ENCODE measurements at places on chromosomes 3 and 15.

GRCh38 chr15:89442671-89443307, 53.6 kb downstream of the RHCG start:
- peak; percentile 16 for DNase-seq

GRCh38 chr3:169964176-169964575, 2.4 kb upstream of the SEC62 start:
- DNase-seq = no peak

GRCh38 chr15:90957791-90958190, 3.1 kb downstream of the RCCD1 start:
- DNase-seq = no peak

DNA sequence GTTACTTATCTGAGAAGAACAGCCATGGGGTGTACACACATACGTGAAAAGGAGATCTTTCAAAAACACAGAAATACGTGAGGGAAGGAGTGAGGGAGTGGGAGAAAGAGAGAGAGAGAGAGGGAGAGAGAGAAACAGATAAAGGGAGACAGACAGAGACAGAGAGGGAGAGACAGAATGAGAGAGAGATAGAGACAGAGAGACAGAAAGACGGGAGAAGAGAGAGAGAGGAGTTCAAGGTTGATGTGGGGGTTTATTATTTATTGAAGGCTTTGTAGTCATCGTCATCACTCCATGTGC, 64.0 kb downstream of the CHST2 start:
- no peak for DNase-seq

DNA sequence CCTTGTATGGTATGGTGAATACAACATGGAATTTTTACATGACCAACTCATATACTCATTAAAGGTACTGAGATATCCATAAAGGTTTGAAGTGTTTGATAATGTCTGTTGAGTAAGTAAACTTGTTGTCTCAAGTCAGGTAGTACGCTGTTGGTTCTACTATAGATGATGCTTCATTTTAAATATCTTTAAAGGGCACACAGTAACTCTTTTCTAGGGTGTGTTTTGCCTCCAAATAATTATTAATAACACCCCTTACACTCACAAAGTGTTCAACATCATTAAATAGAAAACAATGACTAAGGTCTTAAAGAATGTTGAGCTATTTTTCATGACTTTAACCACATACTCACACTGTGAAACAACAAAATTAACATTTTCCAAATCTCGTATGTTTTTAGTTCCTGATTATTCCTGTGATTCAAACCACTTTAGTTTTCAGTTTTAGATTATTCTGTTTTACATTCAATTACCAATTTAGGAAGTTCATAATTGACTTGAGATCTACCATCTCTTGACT, 220.0 kb upstream of the NANOGP8 start:
- DNase-seq = no peak

- no peak for DNase-seq
These were observed 3.2 kb downstream of the MASP1 start for GRCh38 chr3:187288131-187288854.

GRCh38 chr3:36944012-36944640, 728 bp downstream of the TRANK1 start:
- DNase-seq = peak; percentile 7

DNA sequence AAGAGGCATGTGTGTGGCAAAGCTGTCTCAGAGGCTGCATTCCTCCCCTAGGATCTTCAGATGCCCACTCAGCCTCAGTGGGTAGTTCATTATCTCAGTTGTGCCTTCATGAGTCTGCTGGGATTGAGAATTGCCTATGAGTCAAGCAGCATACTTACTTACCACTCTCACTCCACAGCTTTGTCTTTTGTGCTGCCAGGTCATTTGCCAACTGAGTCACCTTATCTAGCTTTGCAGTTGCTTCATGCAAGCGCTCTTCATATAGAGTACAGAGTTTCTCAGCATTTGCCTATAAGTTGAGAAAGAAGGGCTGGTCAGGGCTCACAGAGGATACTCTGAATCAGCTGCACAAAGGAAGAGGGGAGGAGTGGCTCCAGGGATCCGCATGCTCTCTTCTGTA, 89.5 kb downstream of the MYH15 start:
- DNase-seq = no peak

- no peak for DNase-seq
These were observed 37.4 kb upstream of the MRPL3 start for GRCh38 chr3:131540143-131540542.

- no peak for DNase-seq
These were observed 20.9 kb downstream of the RAF1 start for GRCh38 chr3:12643010-12643380.

DNA sequence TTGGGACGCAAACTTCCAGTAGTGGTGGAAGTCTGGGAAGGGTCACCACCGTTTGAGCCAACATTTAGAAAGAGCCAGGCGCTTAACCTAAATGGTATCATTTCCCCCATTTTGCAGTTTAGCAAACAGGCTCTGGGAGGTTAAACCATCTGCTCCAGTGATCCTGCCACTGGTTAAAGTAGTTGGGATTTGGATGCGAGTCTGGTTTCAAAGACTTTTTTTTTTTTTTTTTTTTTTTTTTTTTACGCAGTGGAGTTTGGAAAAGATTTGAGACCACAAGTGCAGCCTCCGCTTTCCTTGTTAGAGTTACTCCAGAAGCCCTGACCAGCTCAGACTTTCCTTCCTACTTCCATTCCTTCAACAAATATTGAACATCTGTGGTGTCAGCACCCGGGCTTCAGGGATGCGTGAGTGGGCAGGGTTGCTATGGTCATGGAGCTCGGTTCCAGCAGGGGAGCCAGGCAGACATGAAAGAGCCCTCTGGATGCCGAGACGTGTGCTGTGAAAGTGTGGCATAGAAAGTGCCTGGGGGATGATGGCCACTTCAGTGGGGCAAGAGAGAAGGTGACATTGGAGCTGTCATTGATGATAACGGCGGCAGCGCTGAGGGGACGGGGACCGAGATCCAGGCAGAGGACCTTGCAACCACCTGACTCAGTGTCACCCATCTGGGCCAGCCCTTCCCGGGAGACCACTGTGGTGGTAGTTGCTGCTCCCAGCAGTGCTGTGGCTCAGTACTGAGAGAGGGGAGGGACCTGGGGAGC, 1.1 kb upstream of the RNU6-1 start:
- DNase-seq = no peak

- DNase-seq = no peak
These were observed 34.5 kb downstream of the RASGRP1 start for GRCh38 chr15:38530113-38530512.

GRCh38 chr3:124277144-124277890, 285.4 kb upstream of the ROPN1 start:
- DNase-seq = no peak

DNA sequence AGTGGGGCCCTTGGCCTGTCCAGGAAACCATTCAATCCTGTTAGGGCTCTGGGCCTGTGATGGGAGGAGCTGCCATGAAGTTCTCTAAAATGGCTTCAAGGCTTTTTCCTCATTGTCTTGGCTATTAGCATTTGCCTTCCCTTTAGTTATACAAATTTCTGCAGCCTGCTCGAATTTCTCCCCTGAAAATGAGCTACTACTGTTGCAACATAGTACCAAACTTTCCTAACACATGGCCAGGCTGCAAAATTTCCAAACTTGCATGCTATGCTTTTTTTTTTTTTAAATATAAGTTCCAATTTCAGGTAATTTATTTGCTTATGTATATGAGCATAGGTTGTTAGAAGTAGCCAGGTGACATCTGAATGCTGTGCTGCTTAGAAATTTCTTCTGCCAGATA, 560.8 kb upstream of the TBL1XR1 start:
- no peak for DNase-seq

DNA sequence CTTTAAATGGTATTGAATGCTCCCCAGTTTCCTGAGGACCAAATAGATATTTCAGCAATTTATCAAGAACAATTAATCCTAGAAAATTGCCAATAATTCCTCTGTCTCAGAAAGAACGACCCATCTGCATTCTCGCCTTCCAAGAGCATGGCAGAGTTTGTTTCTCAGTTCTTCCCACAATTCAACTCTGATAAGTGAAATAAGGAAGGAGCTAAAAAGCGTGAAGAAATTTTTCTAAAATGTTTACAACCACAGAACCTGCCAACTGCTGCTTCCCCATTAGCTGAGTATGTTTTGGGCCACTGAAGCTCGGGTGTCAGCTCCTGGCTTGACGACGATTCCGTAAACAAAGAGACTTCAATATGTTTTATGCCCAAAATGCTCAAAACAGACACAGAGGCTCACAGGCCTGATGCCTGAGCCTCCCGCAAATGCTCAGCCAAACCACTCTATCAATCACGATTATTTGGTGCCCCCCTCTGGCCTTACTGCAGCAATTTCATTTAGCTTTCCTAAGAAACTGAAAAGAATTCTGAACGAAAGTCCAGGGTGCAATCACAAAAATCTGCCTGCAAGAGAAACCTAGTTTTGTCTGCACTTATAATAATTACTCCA, 259.2 kb upstream of the CCDC54 start:
- no peak for DNase-seq
